ENCODE measurements at places on chromosomes 16 and 17. TPM values are rescaled to one million over a fixed set of nuclear protein-coding genes. Genes with fewer than 3 reads are reported as not detected.

HSPB9 gene
- total RNA-seq: not detected

PRSS36 gene
- total RNA-seq: 1.2 TPM

GLIS2 gene
- 24.1 TPM for total RNA-seq

FNDC8 gene
- total RNA-seq: not detected

DHRS7C gene
- not detected for total RNA-seq

CDRT4 gene
- total RNA-seq: 1.6 TPM

Data from A549 treated with dexamethasone at 1 μM for 4 hours (cell line).